ENCODE measurements at places on chromosomes 1 and 21. TPM values are rescaled to one million over a fixed set of nuclear protein-coding genes. Genes with fewer than 3 reads are reported as not detected.

GRCh38 chr1:164842870-164843269 is 283.9 kb downstream of the PBX1 start:
- DNase-seq: no peak

DNA sequence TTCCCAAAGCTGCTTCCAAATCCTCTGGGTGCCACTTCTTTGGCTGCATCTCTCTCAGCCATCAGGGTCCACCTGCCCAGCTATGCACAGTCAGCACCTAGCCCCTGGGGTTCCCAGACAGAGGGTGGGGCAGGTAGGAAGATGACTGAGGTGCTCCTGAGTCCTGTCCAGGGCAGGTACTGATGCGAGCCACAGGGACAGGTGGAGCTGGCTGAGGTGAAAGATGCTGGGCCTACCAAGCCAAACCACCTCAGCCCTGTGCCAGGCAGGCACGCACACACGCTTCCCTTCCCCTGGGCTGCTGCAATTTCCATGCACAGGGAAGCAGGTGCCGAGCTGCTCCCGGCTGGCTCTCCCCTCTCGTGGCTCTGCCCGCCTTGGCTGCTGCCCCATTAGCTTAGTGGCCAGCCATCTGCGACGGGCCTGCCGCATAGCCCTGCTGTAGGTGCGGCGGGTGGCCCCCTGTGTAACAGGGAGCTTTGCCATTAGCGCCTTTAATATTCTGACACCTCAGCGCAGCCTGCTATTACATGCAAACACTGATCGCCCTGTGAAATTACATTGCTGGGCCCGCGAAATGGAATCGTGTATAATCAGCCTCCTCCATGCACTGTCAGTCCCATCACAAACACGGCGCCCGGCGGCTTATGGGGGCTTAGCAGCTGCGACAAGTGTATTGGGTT is 38.9 kb downstream of the DMAP1 start:
- DNase-seq: no peak

The PRKAA2 gene
- total RNA-seq: 0.20 TPM

- no peak for DNase-seq
These were observed 277.6 kb upstream of the NCAM2 start for GRCh38 chr21:20720623-20721022.

The CD84 gene
- total RNA-seq: not detected

DNA sequence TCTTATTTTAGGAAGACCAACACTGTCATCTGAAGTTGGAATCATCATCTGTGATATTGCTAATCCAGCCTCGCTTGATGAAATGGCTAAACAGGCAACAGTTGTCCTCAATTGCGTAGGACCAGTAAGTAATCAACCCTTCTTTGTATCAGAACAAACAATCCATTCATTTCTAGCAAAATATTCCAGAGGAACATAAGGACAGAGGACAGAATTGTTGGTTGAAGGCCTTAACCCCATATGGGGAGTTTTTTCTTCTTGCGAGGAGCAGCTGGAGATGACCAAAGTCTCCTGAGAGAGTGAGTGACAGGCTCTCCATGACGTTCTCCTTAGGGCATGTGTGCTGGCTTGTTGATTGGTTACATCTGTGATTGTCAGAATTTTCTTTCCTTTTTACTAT is 2.7 kb downstream of the SCCPDH start:
- no peak for DNase-seq

GRCh38 chr1:71104417-71104816 is 23.6 kb upstream of the ZRANB2 start:
- no peak for DNase-seq

The DOP1B gene
- 16.2 TPM for total RNA-seq

The AADACL3 gene
- total RNA-seq: not detected

GRCh38 chr1:2132222-2133038 is 62.1 kb downstream of the FAAP20 start:
- peak; percentile 58 for DNase-seq

GRCh38 chr1:3530086-3530925 is 75.8 kb downstream of the ARHGEF16 start:
- DNase-seq: peak; percentile 9

The NR0B2 gene
- total RNA-seq: not detected

- DNase-seq: no peak
These were observed 33.3 kb downstream of the PCNT start for GRCh38 chr21:46357335-46357604.

DNA sequence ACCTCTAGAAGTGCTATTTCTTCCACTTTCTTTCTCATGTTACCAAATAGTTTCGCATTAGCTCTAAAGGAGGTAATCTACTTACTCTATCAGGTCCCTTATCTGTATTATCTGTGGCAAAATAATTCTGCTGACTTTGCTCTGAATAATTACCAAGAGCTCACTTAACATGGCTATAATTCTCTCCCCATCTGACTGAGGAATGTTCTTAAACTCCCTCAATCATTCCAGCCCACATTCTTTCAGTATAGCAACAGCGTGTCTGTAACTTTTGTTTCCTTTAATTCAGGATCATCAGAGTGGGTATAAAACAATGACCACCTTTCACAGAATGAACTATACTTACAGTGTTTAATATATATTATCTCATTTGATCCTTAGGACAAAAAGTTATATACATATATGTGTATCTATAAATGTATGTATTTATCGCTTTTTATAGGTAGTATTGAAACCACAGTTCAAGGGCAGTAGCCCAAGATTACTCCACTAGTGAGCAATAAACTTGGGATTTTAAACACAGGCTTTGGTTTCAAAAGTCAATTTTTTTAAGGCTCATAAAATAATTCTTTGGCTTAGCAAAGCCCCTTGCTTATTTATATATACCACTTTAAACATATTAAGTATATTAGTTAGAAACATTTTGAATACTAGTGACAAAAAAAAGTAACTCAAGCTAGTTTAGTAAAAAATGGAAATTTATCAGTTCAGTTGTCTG is 36.1 kb upstream of the ST6GALNAC3 start:
- DNase-seq: peak; percentile 8

- DNase-seq: no peak
These were observed 41.0 kb downstream of the SLX9 start for GRCh38 chr21:44980562-44981489.

- no peak for DNase-seq
These were observed 17.1 kb downstream of the ADORA1 start for GRCh38 chr1:203144661-203145060.

The PCP4 gene
- not detected for total RNA-seq

GRCh38 chr1:197910120-197910991 is 6.8 kb upstream of the LHX9 start:
- DNase-seq: no peak

DNA sequence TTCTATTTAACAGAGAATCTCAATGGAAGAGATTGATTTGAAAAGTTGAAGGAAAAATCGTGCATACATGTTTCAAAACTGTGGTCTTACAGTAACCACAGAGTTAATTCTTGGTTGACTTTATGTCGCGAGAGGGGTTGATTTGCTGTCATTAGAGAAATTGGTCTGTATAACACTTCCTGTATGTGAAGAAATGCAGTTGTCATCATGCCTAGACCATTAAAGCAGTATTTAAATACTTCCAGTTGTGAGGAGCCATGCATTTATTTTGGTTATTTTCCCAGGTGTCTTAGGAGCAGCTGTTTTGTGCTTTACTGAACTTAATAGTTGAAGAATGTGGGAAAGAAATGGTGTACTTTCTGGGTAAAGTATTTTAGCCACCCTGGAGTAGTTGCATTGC is 76.2 kb downstream of the NFIA start:
- DNase-seq: no peak

DNA sequence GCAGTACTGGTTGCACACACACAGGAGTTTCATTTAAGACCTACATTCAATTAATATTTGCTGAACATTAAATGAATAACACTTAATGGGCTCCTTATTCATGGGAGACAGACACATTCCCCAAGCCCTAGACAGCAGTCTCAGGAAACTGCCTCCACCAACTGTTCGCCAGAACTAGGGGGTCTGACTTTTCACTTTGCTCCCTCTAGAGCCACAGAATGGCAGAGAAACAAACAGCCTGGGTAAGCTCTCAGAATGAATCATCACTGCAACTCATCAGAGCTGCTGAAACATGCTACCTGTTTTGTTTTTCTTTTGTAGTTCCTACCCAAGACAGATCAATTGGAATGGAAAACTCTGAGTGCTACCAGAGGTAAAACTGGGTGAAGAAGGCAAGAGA is 31.7 kb downstream of the ELK4 start:
- DNase-seq: no peak

The LCE2C gene
- not detected for total RNA-seq

DNA sequence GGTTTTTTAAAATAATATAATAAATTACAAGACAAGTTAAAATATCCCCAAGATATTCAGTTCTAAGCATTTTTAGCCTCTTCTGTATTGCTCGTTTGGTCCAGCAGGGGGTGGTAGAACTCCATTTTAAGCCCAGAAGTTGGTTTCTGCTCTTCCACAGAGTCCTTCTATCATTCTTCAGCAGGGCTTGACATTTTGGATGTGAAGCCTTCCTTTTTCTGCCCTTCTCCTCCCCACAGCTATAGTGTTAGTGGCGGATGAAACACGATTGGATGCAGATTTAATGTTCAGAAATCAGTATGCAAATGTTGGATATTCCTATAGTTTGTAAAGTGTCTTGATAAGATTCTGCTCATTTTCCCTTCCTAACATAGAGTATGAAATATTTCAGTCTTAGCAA is 1.4 kb downstream of the NCAM2 start:
- DNase-seq: peak; percentile 82

The DRAM2 gene
- 23.7 TPM for total RNA-seq

GRCh38 chr21:29403922-29404538 is 105.3 kb downstream of the BACH1 start:
- no peak for DNase-seq

DNA sequence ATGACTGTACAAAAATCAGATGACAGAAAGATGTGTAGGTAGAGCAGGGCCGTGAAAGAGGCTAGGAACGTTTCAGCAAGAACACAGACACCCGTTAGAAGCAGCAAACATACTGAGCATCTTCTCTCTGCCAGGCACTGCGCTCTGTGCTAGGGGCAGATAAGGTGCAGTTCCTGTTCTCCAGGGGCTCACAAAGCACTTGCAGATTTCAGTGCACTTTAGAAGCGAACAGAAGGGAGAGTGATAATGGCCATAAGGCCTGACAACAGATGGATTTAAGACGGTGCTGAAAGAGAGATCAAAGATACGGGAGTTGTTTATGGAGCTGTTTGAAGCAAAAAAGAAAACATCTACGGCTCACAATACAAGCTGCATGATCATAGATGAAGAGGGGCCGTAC is 200.3 kb upstream of the FOXD3 start:
- no peak for DNase-seq

- peak; percentile 57 for DNase-seq
These were observed 126.0 kb upstream of the TMEM51 start for GRCh38 chr1:15027515-15027986.

The L1TD1 gene
- not detected for total RNA-seq

- DNase-seq: no peak
These were observed 327.8 kb downstream of the USH2A start for GRCh38 chr1:216095400-216095799.

- no peak for DNase-seq
These were observed 75.2 kb downstream of the LMX1A start for GRCh38 chr1:165281207-165281901.

Measured in A673 (cell line).